ENCODE measurements at places on chromosomes 11 and 22.
A peak's percentile ranks its signal among the peaks of the same experiment; 100 is the strongest.

DNA sequence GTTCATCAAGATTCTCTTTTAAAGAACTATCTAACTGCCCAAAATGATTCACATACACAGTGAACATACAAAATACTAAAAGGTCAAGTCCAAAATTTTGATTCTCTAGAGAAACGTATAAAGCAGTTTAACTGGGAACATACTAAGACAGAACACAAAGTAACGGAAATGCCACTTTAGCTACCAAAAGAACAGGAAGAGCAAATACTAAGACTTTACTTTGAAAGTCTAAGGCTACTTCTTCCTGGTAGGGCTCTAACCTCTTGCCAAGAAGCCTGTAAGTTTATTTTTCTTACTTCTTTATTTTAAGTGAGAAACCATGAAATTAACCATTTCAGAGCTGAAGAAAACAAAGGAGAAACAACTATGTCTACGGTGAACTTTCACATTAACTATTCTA lies 6.2 kb downstream of the PICALM start:
- DNase-seq = no peak

DNA sequence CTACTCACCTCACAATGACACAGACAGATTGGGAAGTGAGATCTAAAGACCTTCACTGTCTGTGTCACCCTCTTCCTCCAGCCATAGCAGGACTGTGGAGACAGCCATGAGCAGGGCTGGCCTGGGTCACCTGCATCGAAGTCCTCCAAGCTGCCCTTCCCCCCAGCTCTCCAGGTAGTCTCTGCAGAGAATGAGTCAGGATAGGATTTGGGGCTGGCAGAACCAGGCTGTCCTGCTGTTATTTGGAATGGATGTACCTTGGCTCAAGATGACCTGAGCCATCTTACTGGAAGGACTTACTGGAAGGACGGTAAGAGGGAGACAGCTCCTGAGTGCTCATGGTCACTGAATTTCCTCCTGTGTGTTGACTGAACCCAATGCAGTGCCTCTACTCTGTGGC lies 29.2 kb downstream of the GGTLC2 start:
- no peak for DNase-seq

DNA sequence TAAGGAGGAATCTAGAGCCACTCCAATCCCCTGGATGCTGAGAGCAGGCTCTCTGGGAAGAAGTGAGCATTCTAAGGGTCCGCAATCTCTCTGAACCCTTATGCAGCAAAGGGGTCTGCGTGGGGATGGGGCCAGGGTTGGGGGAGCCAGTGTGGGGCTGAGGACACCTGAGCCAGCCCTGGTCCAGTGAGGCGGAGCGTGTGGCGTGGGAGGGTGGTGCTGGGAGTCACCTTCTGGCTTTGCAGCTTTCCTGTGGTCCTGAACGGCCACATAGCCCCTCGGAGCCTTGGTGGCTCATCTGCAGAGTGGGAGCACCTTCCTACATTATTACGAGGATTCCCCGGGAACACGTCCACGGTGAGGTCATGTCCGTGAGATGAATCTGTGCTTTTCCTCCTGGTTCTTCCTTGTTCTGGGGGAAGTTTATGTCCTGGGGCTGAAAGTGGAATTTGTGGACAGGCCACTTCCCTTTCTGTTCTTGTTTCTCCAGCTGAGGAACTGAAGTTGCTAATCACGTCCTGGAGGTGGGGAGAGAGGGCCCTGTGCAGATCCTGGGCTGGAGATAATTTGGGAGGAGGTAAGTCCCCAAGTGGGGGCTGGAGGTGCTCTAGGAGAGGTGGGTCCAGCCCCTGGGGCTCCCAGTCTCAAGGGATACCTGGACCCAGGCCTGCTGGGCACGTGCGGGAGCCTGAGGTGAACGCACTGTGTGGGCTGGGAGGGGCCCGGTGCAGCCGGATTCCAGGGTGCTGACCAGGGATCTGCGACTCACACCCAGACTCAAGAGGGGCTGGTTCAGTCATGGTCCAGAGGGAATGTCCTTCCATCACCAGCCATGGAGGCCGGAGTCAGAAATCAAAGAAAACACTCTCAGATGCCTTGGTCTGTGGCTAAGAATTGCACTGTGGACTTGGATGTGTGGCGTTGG lies 6.1 kb downstream of the MRGPRE start:
- no peak for DNase-seq

GRCh38 chr11:134604886-134605285 lies 192.8 kb upstream of the B3GAT1 start:
- DNase-seq = no peak

GRCh38 chr11:67577951-67578350 lies 5.7 kb upstream of the GSTP1 start:
- no peak for DNase-seq

- no peak for DNase-seq
These were observed 50.5 kb upstream of the ZBED5 start for GRCh38 chr11:10908215-10908951.

DNA sequence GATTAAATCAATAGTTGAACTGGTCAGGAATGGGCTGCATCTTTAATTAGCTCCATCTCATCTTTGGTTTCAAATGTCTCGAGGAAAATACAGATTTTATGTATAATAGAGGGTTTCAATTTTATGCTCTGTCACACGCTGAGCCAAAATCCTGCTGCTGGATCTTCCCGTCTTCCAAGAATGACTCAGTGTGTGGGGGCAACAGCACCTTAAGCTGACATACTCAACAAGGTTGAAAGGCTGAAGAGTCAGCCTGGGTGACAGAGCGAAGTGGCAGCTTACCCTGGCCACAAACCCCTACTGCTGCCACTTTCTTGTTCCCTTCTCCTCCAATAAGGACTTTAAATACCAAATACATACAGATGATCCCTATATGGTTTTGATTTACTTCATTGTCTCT lies 9.0 kb upstream of the PCF11 start:
- DNase-seq = no peak

DNA sequence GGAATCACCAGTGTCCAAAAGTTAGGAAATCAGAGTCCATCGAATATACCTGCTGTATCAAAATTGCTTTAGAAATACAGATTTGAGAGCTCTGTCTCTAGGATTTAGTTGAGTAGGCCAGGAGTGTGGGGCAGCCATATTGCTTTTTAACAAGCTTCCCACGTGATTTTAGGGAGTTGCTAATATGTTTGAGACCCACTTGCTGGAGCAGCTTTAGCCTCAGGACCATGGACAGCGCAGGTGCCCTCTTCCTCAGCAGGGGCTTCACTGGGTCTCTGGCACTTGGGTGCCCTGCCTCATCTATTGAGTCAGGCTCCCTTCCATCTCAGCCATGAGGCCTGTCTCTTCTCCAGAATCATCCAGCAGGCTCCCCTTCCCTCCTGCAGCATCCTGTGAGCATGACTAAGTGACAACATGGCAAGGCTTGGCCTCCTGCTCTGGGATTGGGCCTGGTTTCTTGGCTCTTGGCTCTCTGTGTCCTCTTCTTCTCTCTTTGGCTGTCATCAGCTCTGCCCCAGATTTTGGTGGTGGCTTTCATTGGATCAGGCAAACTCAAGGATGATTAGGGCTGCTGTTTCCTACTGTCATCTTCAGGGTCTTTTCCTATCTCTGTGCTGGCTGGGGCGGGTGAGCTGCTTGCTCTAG lies 70.0 kb downstream of the SGSM1 start:
- no peak for DNase-seq

DNA sequence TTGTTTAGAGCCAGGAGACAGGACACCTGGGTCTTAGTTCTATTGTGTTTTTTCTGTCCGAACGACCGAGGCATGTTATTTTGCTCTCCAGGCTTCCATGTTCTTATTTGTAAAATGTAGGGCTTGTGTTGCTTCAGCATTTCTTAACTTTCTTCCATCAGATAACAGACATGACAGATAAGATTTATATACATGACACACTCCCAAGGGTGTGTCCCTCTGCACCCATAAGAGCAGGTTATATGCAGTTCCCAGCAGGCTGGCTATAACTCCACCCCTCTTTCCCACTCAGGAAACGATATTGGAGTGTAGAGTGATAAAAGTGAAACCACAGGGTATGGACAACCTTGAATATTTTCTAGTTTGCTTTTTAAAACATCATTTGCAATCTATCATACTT lies 65.8 kb downstream of the APIP start:
- no peak for DNase-seq

- no peak for DNase-seq
These were observed 2.3 kb upstream of the IL17REL start for GRCh38 chr22:50014655-50015401.

DNA sequence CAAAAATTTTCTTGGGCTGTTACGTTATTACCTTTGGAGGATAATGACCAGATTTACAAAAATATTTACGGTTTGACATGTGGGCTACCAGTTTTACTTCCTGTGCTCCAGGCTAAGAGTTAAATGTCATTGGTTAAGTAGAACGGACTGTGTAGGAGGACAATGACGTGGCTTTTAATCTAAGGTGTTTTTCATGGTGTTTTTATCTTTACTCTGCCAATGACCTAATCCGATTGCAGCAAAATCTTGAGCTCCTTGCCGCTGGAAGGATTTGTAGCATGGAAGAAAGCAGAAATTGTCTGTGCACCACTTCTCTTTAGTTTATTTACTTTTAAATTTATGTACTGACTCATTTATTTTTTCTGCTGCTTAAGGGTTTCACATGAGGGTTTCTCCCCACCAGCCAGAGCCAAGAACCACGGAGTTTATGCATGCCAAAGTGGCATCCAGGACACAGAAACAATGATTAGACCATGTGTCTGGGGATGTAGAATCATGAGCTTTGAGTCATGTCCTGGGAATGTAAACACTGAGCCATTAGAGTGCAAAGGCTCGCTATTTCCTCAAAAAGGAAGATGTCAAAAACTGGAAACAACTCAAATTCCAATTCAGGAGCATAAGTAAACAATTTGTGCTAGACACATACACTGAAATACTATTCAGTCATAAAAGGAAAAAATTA lies 1.9 kb upstream of the CARD16 start:
- DNase-seq = no peak

DNA sequence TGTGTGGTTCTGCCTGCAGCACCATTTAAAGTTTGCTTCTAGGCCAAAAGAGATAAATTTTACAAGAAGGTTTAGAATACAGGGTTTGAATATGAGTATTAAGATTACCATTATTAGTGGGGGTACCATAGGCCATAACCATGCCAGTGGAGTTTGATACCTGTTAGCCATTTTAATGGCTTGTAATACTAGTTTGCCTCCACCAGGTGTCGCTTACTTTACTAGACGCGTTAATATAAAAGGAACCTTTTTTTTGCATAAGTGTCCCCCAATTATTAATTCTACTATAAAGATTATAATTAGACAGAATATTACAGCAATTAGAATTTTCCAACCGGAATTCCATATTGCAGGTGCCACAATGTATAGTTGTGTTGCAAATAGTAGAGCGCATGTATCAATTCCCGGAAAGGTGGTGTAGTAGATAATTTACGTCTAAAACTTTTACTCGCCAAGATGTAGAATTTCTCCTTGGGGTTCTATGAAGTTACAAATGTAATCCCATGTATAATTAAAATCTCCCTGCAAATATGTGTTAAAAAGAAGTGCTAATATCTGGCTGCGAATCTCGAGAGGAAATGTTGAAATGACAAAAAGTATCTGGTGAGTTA lies 16.1 kb downstream of the MS4A6E start:
- DNase-seq = peak; percentile 5

GRCh38 chr11:14414470-14415461 lies 55.8 kb upstream of the RRAS2 start:
- peak; percentile 50 for DNase-seq

DNA sequence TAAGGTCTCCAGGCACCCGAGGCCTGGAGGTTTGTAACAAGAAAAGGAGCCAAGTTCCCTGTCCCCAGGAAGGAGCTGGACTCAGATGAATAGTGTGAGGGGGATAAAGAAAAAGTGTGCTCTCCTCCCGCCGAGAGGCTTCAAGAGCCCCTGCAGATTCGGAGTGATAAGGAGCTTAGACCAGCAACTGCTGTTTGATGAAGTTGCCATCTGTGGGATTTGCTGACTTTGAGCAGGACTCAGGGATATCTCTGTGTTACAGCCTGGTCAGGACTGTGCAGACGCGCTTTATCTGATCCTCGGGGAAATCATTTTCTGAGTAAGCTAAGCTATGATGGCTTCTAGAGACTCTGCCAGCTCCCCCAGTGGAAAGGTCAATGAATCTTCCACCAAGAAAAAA lies 1017.0 kb downstream of the TBC1D22A start:
- DNase-seq = no peak

GRCh38 chr11:115226556-115226955 lies 277.7 kb downstream of the CADM1 start:
- DNase-seq = no peak

GRCh38 chr11:118565051-118565450 lies 680 bp downstream of the IFT46 start:
- DNase-seq = no peak

GRCh38 chr22:17258788-17259148 lies 39.5 kb upstream of the ADA2 start:
- no peak for DNase-seq

GRCh38 chr11:46537537-46538295 lies 56.1 kb downstream of the AMBRA1 start:
- peak; percentile 64 for DNase-seq

GRCh38 chr11:87194985-87195820 lies 157.5 kb downstream of the TMEM135 start:
- DNase-seq = no peak

DNA sequence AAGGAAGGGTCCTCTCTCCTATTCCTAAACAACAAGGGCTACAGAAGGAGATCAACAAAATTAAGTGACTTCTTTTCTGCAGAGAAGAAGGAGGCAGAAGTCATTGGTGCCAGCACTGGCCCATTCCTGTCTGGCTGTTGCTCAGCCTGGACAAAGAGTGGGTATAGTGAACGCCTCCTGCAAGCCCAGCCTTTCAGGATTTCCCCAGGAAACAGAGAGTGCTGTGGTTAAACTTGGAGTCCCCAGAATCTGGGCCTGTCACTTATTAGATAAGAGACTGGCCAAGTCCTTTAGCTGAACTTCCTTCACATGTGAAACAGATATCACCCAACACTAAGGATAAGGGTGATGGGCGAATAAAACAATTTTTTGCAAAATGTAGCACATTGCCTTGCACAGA lies 10.9 kb downstream of the TST start:
- no peak for DNase-seq

DNA sequence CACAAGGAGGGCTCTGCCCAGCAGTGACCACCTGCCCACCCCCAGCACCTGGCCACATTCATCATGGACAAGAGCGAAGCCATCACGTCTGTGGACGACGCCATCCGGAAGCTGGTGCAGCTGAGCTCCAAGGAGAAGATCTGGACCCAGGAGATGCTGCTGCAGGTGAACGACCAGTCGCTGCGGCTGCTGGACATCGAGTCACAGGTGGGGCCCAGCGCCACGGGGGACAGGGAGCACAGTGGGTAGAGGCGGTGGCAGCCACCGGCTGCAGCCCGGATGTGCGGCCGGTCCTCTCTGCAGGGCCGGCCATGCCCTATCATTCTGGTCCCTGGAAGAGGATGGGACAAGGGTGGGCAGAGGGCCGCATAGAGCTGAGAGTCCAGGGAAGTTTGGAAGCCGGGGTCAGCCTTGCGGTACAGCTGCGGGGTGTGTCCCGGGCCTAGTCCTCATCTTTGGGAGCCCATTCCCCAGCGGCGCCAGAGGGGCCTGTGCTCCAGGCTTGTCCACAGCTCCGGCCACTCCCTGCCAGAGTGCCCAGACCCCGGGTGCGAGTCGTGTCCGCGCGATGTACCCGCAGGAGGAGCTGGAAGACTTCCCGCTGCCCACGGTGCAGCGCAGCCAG lies 14.1 kb downstream of the EPS8L2 start:
- DNase-seq = no peak

- DNase-seq = no peak
These were observed 60.1 kb downstream of the PRR5L start for GRCh38 chr11:36356201-36356600.

- DNase-seq = no peak
These were observed 300.9 kb downstream of the TENM4 start for GRCh38 chr11:79139900-79140299.

- DNase-seq = no peak
These were observed 14.6 kb upstream of the PHLDB1 start for GRCh38 chr11:118592616-118593367.

GRCh38 chr11:94241896-94242295 lies 62.5 kb upstream of the IZUMO1R start:
- no peak for DNase-seq

Measured in CD4-positive, alpha-beta memory T cell (primary cell).